LoVo (cell line): ENCODE measurements at places on chromosomes 11 and 22.

DNA sequence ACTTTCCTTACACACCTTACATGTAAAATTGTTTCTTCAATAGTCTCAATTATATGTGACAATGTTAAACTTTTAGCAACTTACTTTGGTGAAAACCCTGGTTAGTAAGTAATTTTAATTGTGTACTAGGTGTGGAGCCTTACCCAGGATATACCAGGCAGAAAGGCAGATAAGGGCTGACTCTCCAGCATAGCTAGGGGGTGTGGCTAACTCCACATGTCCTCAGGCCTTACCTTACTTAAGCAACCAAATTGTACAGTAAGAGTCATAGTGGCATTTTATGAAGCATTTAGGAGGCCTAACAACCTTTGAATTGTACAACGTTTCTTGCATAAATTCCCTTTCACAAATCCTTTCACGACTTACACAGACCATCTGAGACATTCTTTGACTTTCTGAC, 118.2 kb upstream of the OR9Q1 start:
- peak; percentile 52 for DNase-seq

GRCh38 chr22:45235101-45235777, 5.5 kb downstream of the KIAA0930 start:
- DNase-seq = no peak

- DNase-seq = no peak
Measured at GRCh38 chr11:70187771-70188170, 15.3 kb upstream of the FADD start.

GRCh38 chr11:14327116-14327515, 31.9 kb downstream of the RRAS2 start:
- DNase-seq = no peak

DNA sequence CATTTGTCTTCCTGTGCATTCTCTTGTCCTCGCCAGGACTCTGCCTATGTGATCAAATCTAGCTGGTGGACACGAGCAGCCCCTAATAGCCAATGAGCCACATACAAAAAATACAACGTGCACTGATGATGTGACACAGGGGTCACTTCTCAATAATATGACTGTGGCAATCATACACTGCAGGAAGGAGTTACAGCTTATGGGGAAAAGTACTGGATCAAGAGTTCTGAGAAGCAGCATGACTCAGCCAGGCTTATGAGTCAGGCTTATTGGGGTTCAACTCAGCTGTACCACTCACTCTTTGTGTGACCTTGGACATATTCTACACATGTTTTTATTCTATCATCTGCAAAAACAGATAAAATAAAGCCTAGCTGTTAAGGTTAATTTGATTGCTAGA, 889.4 kb upstream of the TENM4 start:
- no peak for DNase-seq

- no peak for DNase-seq
Measured at GRCh38 chr11:85539029-85539689, 88.0 kb downstream of the DLG2 start.

DNA sequence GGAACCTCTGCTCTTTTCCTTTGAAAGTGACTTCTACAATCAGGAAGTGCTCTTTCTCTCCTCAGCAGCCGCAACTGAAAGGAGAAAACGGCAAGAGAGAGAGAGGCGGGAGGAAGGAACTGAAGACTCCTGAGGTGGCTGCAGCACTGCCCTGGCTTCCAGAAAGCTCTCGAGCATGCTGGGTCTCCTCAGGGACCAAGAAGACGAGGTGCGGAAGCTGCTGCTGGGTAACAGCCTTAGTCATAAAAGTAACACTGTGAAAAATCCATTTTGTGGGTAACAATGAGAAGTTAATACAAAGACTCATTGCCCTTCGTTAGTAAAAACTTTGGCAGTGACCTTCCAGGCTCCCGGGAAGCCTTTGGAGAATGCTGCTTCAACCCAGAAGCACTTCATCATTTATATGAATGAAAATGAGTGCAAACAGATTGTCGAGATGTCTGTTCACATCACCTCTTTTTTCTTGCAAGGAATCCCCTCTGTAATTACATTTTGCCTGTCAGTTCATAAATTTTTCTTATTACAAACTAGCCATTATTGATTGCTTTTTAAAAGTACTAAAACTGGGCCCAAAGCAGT, 473.4 kb downstream of the SOX6 start:
- DNase-seq = no peak

DNA sequence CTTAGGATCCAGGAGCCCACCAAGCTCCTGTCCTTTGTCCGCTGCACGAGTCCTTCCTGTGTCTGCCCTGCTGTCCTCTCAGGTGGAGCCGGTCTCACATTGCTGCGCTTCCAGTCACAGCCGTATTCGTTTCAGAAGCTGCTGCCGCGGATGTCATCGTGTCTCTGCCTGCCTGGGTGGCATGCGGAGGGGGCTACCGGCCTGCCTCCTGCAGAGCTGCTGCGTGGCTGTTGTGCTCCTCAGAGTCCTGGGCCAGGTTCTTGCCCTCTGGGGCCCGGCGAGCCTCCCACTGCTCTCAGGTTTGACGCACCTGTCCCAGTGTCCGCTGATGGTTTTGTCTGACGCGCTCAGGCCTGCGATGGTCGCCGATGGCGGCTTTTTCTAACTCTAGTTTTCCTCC, 254.2 kb downstream of the TBC1D22A start:
- DNase-seq = no peak

GRCh38 chr11:129372609-129373488, 2.8 kb upstream of the BARX2 start:
- no peak for DNase-seq

DNA sequence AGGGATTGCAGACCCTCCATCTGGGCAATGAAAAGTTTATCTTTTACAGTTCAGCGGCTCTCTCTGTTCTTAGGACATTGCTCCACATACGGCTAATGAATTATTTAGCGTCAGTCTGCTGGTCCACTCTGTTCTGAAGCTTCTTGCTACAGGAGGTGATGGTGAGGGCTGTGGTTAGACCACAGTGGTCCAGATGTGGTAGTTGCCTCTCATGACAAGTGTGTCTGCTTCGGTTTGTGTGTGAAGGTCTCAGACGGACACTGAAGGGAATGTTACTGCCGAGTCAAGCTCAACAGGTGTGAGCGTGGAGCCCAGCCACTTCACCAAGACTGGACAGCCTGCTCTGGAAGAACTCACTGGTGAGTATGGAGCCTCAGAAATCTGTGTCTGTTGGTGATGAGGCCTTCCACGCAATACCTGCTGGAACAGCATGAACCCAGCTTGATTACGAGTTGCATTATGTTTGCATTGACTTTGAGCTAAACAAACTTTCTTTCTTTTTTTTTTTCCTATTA, 220.8 kb downstream of the DBX1 start:
- no peak for DNase-seq

- no peak for DNase-seq
Measured at GRCh38 chr11:30474151-30474954, 111.8 kb downstream of the MPPED2 start.

- DNase-seq = no peak
Measured at GRCh38 chr11:23112390-23112789, 252.1 kb upstream of the CCDC179 start.

DNA sequence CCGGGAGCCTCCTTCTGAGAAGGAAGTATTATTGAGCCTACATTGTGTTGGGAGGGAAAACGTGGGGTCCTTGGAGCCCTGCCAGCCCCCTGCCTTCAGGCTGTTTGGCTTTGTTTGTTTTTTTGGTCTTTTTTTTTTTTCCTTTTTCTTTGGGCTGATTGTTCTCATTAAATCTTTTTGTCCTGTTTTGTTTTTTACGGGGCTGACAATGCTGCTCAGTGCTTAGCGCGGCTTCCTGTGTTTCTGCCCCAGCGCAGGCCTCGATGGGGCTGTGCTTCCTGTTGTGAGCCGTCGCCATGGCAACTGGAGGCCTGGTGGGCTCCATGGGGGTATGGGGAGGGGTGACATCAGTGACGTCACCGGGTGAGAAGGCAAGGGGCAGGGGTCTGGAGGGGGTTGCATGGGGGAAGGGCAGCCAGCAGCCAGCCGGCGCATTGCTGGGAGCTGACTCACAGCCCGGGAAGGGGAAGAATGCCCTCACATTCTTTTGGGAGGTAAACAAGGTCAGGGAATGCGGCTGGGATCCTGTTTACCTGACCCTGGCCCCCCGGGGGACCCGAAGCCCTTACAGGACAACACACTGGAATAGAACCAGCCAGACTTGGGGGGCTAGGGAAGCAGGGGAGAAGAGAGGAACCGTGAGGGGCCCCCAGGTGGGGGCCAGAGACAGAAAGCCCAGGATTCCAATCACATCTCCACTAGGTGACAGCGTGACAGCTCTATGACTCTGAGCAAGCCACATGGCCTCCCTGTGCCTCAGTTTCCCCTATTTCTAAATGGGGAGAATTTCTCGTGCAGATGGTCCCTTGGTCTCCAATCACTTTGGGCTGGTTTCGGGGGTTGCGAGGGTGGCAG, 22.2 kb upstream of the CBX7 start:
- DNase-seq = peak; percentile 45

DNA sequence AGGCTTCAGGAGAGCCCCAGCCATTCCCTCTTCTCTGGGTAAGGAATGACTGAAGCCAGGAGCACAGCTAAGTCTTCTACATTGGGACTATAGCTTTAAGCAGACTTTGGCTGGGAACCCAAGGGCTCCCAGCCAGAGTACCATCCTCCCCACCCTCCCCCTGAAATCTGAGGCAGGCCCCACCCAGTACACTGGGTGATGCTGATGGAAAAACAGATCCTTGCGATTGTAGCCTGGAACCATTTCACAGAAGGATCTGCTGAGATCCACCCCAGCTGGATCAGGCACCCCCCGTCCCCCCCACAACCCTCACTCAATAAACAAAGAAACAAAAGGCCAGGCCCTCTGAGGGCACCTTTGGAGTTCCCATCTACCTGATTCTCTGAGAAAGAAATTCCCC, 39.8 kb downstream of the IL18BP start:
- DNase-seq = no peak

DNA sequence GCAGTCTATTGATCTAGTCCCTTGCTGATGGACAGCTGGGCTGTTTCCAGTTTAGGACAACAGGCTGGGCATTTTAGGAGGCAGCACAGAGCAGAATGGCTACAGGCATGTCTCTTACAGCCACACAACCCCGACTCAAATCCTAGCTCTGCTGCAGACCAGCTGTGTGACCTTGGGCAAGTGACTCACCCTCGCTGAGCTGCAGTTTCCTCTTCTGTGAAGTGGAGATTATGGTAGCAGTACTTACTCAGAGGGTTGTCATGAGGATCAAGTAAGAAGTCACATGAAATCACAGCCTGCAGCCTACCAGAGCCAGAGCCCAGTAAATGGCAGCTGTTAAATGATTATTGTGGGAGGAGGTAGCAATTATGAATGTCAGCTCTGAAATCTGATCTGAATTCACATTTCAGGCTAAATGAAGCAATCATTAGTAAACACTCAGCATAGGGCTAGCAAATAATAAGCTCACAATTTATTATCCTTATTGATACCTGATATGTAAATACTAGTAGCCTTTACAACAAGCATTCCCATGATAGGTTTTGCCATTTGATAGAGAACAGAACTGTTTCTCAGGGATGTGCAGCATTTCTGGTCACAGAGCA, 58.9 kb downstream of the MYEOV start:
- DNase-seq = peak; percentile 49

- DNase-seq = no peak
Measured at GRCh38 chr11:123778511-123778910, 24.2 kb upstream of the OR6X1 start.

- DNase-seq = peak; percentile 78
Measured at GRCh38 chr11:288478-289397, at the start of gene PGGHG. Gene PGGHG, plus strand, starts transcription at chr11:289126. Its CDS starts 691 bp downstream, at chr11:289817.

DNA sequence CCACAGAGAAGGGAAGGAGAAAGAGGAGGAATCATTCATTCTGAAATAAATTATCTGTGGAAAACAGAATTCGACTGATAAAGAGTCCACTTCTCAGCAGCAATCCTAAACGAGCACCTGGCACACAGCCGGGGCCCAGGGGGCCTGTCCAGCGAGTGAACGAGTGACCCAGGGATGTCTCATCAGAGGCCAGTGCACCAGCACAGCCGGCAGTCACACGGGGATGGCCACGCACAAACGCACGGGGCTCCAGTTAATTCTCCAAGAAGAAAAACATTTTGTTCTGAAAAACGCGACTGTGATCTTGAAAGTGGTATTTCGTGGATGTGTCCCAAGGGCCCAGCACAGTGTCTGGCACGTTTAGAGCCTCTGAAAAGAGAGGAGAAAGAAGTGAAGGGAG, 154.6 kb downstream of the BRD1 start:
- DNase-seq = no peak

- DNase-seq = peak; percentile 17
Measured at GRCh38 chr11:122917311-122917710, 34.8 kb downstream of the JHY start.

DNA sequence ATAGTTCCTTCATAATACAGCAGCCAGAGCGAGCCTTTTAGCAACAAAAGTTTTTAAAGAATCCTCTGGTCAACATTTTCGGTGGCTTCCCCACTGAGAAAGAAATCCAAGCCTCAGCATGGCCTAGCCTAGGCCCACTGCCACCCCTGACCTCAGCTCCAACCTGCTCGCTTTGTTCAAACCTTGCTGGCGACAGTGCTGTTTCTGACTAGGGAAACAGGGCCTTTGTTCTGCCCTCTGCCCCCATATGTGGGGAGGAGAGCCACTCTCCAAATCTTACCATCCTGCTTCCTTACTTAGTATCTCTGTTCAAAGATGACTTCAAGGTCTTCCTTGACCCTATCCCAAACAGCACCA, 95.8 kb downstream of the CCDC83 start:
- DNase-seq = no peak

GRCh38 chr11:9274499-9275258, 9.5 kb upstream of the DENND5A start:
- no peak for DNase-seq

- DNase-seq = no peak
Measured at GRCh38 chr11:132409573-132410355, 1039.3 kb downstream of the NTM start.

- DNase-seq = no peak
Measured at GRCh38 chr11:69491071-69492031, 9.9 kb downstream of the LINC01488 start.

GRCh38 chr11:117535850-117536411, 208.3 kb downstream of the CEP164 start:
- DNase-seq = no peak

DNA sequence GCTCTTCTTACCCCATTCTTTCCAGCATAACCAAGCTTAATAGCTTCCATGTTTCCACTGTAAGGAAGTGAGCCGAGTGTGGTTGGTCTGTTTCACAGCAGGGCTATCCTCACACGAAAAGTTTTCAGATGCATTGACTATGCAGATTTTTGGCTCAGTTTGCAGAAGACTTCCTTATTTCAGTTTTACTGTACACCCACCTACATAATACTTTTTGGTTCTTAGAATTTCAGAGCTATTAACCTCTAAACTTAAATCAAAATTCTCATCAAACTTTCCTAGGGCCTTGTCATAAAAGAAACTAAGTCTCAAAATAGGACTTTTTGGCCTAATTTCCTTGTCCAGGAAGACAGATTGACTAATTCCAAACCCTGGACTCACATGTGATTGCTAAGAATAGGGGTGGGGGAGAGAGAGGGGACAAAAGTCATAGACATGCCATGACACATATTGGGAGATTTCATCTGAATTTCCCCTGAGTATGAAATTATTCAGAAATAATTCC, 7.3 kb upstream of the EHF start:
- no peak for DNase-seq
